ENCODE measurements at places on chromosomes 1 and 21.

GRCh38 chr1:13623021-13623637, 39.5 kb downstream of the PDPN start:
- DNase-seq: no peak

DNA sequence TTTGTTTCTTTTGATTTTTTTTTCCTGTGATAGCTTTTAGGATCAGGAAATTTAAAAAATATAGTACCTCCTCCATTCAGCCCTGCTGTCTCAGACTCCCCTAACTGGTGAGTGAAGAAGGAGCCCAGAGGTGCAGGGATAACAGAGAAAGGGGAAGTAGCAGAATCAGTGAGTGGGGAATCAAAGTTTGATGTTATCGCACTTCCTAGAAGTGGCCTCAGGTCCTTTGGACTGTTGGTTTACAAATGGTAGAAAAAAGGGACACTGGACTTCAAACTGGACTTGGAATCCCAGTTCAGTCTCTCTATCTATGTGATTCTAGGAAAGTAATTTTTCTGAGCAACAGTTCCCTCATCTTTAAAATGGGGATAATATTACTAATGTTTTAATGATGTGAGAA, 99.5 kb downstream of the FGGY start:
- no peak for DNase-seq

DNA sequence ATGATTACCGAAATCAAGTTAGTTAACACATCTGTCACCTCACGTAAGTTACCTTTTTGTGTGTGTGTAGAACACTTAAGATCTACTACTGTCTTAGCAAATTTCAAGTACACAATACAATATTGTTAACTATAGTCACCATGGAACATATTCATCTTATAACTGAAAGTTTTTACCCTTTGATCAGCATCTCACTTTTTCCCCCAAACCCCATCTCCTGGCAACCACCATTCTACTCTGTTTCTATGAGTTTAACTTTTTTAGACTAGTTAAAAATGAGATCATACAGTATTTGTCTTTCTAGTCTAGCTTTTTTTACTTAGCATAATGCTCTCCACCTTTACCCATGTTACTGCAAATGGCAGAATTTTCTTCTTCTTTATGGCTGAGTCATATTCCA, 124.7 kb downstream of the RABGAP1L start:
- DNase-seq: no peak

- no peak for DNase-seq
Observed at GRCh38 chr1:230231774-230232145, 164.7 kb downstream of the GALNT2 start.

DNA sequence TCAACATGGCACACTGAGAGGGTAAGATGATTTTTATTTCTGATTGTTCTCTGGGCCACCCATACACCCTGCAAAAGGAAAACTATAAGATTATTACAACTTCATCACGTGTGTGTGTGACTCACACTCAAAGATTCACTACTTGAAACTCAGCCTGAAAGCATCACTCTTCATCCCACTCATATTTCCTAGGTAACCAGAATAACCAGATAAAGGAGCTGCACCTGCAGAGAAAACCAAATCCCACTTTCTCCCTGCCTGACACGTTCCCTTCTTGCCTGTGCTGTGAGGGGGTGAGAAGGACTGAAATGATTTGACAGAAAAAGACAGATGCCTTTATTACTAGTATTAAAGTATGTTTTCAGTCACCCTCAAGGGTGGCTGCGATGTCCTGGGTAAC, 131.6 kb downstream of the TGFBR3 start:
- DNase-seq: no peak

DNA sequence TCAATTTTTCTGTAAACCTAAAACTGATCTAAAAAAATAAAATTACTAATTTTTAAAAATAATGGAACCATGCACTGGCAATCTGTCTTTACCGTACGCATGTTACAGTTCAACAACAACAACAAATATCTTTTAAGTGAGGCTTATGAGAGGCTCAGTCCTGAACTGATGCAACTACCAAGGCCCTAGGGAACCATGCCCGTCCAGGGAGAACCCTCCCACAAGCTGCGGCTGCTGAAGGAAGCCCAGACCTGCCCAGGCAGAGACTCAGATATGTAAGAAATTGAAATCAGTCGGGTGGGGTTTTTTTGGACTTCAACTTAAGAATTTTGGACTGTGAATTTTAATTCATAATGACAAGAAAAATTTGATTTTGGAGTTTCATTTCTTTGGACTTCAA, 91.1 kb downstream of the NPHP4 start:
- DNase-seq: no peak

DNA sequence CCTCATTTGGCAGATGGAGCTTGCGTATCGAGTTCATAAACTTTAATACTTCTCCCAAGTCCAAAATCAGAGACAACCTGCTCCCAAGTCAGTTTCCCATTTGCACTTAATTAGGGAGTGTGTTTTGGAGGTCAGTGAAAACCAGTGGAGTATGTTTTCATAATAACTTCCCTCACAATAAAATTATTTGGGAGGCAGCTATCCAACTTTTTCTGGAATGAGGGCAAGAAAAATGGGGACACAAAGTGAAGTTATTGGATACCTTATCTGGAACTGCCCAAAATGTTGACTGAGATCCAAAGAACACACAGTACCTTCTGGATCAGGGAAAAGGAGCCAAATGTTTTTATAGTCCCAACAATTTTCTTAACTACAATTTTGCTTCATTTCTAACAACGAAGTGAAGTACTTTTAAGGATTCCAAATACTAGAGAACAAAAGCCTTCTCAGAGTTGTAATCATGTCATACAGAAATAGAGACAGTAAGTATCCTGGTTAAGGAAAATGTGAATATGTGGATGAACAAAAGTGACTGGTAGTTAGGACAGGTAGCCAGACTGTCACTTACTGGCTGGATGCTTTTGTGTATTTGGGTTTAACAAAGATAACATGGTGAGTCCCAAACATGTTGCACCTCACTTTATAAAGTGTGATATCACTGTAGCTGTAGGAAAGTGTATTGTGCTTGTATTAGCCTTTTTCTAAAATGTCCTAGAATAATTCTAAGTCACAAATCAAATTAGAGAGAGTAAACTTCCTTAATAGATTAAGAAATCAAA, 325.0 kb downstream of the HLX start:
- DNase-seq: no peak

- DNase-seq: no peak
Observed at GRCh38 chr21:44505673-44506278, 34.2 kb downstream of the KRTAP10-1 start.

- no peak for DNase-seq
Observed at GRCh38 chr1:97392701-97393100, 528.1 kb downstream of the DPYD start.

DNA sequence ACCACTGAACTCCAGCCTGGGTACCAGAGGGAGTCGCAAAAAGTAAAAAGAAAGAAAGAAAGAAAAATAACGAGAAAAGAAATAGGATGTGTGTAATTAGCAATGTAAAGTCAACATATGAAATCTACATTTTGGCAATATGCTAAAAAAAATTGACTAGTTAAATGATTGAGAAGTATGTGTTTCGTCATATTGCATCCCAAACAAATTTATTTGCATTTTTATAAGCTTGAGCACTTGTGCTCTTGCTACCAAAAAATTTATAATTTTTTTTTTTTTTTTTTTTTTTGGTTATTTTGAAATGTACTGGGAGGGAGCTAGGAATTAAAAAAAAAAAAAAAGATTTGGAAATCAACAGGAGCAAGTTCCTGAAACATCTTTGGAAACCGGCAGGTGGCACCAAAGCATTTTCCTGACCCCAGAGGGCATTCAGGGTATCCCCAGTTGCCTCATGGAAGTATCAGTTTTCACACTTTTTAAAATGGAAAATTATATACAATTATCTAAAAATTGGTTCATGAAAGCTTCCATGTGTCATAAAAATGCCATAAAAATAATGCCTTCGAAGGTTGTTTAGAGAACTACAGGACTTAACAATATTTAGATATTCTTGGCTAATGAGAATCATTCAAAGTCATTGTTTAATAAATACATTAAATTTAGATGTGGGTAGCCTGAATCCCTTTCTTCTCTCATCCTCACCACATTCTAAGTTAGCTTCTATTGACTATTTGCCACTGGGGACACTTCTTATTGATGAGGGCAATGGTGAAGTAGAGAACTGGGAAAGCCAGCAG, 4.8 kb upstream of the HEATR1 start:
- peak; percentile 72 for DNase-seq

DNA sequence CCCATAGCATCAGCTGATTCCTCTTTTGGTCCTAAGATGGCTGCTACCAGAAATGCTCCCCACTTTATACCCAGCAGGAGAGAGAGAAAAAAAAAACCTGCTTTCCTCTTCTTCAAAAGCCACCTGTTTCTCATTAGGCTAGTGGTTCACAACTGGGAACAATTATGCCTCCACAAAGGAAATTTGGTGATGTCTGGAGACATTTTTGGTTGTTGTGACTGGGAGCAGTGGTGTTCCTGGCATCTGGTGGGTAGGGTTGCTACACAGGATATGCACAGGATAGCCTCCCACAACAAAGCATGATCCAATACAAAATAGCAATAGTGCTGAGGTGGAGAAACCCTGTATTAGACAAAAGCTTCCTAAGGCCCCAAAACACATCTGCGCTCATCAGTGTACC, 38.5 kb upstream of the SGIP1 start:
- no peak for DNase-seq

- peak; percentile 73 for DNase-seq
Observed at GRCh38 chr1:17696417-17697301, 58.5 kb upstream of the ACTL8 start.

- DNase-seq: no peak
Observed at GRCh38 chr1:96416111-96416595, 305.4 kb upstream of the PTBP2 start.

DNA sequence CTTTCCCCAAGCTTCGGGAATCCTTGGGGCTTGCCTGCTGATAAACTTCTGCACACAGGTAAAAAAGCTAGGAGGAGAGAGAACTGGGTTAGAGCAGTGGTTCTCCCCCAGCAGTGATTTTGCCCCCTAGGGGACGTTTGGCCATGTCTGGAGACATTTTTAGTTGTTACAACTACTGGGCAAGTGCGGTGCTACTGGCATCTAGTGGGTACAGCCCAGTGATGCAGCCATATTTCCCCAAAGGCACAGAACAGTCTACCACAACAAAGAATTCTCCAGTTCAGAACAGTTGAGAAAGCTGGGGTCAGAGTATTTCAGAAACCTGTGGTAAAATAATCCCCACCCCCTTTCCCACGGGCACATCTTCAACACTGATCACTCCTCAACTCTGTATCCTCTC, 41.3 kb downstream of the LRRC71 start:
- peak; percentile 16 for DNase-seq

GRCh38 chr1:229953736-229954326, 113.2 kb upstream of the GALNT2 start:
- no peak for DNase-seq

GRCh38 chr1:102732927-102733326, 375.4 kb downstream of the COL11A1 start:
- no peak for DNase-seq

DNA sequence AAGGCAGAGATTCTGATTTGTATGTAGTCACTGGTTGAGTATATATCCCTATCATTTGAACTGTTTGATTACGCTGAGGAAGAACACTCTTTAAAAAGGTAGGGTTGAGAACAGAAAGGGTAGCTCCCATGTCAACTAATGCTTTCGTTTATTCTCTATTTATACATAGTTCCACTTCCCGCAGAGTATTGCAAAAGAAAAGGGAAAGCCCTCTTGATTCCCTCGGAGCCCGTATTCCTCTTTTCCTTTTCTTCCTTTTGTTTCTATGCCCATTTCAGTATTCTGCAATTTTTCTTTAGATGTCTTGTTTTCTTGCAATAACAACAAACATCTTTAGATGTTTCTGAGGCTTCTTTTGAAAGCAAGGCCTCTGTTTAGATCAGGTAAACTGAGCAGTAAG, 78.2 kb downstream of the DNTTIP2 start:
- no peak for DNase-seq

- no peak for DNase-seq
Observed at GRCh38 chr1:205772607-205773032, 2.7 kb downstream of the RAB29 start.

GRCh38 chr1:87392248-87393192, 63.8 kb downstream of the LMO4 start:
- DNase-seq: no peak

DNA sequence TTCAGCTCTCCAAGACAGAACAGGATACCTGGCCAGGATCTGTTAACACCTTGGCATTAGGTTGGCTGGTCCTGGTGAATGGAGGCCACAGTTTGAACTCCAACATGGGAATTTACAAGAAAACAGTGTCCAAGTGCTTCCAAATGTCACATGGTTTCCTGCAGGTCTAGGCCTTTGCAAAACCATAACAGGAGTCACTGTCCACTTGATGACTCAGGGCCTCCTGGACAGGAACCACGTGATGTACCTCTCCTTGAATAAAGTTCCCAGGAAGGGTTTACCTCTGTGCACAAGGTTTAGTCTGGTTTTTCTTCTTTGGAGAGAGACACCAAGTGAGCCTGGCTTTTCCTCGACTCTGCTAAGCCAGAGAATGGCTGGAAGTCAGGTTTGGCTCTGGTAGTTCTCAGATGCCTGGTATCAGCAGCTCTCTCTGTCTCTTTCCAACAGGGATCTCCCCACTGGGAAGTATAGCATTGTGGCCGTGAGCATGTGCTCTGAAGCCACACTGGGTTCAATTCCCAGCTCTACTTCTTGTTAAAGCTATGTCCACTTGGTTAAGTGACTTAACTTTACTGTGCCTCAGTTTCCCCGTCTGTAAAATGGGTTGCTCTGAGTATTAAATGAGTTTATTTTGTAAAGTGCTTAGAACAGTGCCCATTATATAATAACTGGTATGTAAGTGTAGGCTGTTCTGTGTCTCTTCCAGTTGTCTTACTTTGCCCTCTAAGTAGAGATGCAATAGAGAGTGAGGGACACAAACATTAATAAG, 27.3 kb upstream of the TMEM61 start:
- no peak for DNase-seq

GRCh38 chr1:160821627-160822026, 25.7 kb downstream of the LY9 start:
- no peak for DNase-seq

- no peak for DNase-seq
Observed at GRCh38 chr1:63705078-63705477, 68.7 kb upstream of the ROR1 start.

- no peak for DNase-seq
Observed at GRCh38 chr1:164607351-164607750, 48.4 kb downstream of the PBX1 start.

- no peak for DNase-seq
Observed at GRCh38 chr21:44265734-44266270, 4.1 kb upstream of the DNMT3L start.

- no peak for DNase-seq
Observed at GRCh38 chr1:39995973-39996393, 41.0 kb downstream of the MFSD2A start.

GRCh38 chr1:32754317-32755097, 51.9 kb upstream of the SYNC start:
- DNase-seq: peak; percentile 93

Data from neural progenitor cell (in vitro differentiated cells).